T-helper 17 cell (primary cell): ENCODE measurements at places on chromosomes 11 and 22.

GRCh38 chr11:87176044-87176443 is 138.3 kb downstream of the TMEM135 start:
- DNase-seq: no peak

- no peak for DNase-seq
Measured at GRCh38 chr22:45946805-45947600, 30.0 kb downstream of the WNT7B start.

- no peak for DNase-seq
Measured at GRCh38 chr11:23405350-23405937, 545.2 kb upstream of the CCDC179 start.

- no peak for DNase-seq
Measured at GRCh38 chr11:68498903-68499883, 38.6 kb downstream of the PPP6R3 start.

GRCh38 chr11:66291706-66292542 is at the start of gene TMEM151A:
Gene TMEM151A, plus strand, starts transcription at chr11:66291894. Its CDS starts 120 bp downstream, at chr11:66292014.
- no peak for DNase-seq

- DNase-seq: no peak
Measured at GRCh38 chr11:17221968-17222367, 14.2 kb upstream of the PIK3C2A start.

DNA sequence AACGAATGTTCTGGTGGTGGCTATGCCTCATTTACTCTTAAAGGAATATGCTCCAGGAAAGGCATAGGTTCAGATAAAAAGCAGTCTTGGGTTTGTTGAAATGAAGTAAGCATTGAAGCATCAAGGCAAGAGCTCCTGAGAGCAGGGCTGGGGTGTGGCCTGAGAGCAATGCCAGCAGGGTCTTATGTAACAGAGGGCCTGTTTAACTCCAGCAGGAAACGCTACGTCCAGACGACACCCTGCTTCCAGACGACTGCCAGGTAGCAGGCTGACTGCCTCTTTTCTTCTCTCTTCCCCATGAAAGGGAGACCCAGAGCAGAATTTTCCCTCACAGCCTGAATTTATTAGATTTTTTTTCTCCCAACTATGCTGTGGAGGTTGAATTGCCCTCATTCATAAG is 127.2 kb upstream of the SLC5A12 start:
- no peak for DNase-seq

- no peak for DNase-seq
Measured at GRCh38 chr22:30205281-30206115, 41.1 kb downstream of the LIF start.

DNA sequence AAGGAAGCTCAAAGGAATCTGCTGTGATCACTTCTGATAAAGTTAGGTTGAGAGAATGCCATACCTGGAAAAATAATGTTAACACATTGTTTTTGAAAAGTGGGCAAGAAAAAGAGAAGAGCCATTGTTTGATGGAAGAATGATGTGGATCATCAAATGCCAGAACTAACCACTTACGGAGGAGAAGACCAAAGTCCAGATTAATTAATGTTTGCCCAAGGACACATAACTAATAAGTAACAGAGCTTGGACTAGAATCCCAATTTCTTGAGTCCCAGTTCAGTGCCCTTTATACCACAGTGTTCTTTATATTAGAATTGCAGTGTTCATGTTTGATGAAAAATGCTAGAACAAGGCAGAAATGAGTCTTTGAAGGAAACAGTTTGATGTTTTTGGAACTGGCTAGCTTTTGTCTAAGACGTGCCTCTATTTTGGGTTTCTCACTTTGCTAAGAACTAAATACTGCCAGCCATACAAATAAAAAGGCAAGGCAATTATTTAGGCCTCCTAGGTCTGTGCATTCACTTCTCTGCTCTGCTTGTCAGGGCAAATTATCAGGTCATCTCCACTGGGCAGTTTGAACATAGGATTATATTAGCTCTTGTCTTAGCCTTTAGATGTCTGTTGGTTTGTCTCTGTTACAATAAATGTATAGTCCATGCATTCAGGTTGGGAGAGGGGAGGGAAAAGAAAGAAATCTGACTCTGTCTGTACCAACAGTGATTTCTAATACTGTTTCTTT is 72.3 kb downstream of the TRIM44 start:
- no peak for DNase-seq

DNA sequence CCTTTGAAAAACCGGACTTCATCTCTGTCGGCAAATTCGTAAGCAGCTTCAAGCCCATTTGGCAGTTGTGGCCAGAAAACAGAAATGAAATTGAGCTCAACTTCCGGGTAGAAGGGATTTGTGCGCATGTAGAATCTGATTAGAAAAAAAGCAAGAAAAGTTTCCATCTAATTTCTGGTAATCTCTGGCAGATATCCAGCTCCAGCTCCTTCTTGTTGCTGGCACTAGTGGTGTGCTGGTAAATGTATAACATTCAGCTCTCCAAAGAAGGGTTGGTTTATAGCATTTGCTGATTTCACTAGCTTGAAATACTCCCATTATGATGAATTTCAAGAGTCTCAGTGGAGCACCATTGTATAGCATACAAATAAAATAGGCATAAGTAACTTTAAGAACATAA is 5.4 kb downstream of the MMP1 start:
- DNase-seq: no peak

GRCh38 chr11:122599434-122599833 is 56.1 kb upstream of the UBASH3B start:
- no peak for DNase-seq

- no peak for DNase-seq
Measured at GRCh38 chr11:115665175-115665821, 161.1 kb upstream of the CADM1 start.

GRCh38 chr22:39946503-39947219 is 13.5 kb upstream of the TMA7B start:
- no peak for DNase-seq

DNA sequence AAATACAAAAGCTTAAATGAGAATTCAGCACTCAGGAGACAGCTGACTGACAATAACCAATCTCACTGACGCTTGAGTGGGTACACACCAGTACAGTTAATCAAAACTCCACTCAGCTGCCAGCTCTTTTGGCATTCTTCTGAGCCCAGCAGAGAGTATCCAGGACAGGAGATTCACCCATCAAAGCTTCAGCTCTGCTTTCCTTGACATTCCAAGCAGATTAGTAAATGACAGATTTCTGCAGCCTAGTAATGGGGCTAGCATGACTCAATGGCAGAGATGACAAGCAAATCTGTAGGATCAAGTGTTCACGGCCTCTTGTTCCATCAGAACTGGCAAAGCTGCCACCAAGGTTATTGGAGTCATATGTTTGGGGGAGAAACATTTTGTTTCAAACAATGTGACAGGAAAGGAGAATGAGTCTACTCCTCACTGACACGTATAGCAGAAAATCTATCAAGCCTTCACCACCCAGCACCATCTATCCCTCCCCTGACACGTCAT is 420.0 kb downstream of the DYNC2H1 start:
- DNase-seq: no peak

DNA sequence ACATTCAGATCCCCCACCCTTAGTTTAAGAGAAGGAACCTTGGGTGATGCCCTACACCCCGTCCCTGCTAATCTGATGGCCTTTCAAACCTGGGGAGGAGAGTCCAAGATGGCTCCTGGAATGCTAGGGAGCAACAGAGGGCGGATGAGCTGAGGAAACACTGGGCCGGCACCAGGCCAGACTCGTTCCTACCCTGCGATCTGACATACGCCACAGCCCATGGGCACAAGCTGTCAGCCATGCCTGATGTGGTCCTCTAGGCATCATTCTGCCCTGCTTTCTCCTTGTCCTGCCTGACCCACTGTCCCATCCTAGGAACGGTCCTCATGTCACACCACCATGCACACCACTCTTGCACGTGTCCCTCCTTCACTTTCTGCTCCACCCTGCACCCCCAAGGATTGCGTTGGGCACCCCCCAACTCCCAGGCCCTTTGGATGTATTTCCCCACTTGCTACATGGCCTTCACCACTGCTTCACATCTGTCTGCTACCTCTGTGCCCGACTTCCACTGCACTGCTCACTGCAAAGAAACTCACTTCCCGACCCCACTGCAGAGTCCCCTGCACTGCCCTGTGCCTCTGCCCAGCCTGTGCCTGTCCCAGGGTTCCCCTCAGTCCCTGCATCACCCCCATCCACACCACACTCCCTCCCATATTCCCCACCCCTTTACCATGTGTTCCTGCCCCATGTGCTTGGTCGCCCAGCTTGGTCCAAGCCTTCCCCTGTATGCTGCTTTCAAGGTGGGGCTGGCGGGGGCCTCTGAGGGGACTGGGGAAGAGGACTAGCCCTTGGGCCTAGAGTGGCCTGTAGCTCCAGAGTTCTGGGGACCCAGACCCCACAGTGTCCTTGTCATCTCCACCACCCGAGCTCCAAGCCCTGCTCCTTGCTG is 29.2 kb downstream of the USP35 start:
- no peak for DNase-seq

- DNase-seq: no peak
Measured at GRCh38 chr11:61007383-61007955, 36.0 kb downstream of the CD6 start.

GRCh38 chr11:1868636-1869291 is 15.9 kb downstream of the LSP1 start:
- DNase-seq: no peak

GRCh38 chr11:69821511-69822040 is 2.4 kb upstream of the FGF3 start:
- no peak for DNase-seq

GRCh38 chr11:57622263-57622662 is 24.8 kb downstream of the SERPING1 start:
- no peak for DNase-seq

DNA sequence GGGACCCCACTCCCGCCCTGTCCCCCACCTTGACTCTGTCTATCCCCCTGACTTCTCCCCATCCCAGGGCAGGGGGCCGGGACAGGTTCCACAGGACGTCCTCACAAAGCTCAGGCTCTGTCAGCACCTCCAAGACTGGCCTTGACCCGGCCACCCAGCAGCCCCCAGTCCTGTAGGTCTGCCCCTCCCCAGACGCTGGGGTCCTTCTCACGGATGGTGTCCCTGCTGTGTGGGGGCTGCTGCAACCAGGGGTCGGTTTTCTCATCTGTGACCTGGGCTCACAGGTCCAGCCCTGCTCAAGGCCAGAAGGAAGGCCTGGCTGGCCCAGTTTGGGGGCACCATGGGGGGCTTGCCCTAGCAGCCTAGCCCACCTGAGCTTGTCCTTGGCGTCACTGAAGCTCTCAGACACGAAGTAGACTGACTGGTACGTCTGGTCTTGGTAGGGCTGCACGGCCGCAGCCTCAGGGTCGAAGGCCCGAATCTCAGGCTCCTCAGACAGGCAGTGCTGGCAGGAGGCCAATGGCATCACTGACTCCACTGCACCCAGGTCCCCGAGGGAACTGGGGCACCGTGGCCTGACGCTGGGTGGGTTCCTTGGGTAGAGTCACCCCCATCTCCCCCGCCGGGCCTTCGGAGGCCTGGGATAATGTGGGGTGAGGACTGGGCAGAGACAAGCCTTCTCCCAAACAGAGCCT is 4.0 kb upstream of the INS start:
- no peak for DNase-seq

GRCh38 chr22:23086787-23087186 is 16.5 kb downstream of the GNAZ start:
- no peak for DNase-seq

DNA sequence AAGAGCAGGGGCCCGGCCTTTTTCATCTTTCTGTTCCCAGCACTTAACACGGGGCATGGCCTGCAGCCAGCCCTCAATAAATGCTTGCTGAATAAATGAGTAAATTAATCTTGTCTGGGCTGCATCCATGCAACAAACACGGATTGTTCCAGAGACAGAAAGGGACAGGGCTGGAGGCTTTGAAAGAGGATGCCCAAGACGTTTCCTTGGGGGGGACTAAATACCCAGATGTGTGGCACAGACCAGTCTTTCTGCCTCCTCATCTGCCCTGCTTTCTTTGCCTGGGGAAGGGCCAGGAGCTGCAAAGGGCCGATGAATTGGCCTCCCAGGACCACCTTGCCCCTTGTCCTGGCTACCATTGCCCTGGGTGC is 40.4 kb downstream of the SHISAL1 start:
- DNase-seq: no peak

DNA sequence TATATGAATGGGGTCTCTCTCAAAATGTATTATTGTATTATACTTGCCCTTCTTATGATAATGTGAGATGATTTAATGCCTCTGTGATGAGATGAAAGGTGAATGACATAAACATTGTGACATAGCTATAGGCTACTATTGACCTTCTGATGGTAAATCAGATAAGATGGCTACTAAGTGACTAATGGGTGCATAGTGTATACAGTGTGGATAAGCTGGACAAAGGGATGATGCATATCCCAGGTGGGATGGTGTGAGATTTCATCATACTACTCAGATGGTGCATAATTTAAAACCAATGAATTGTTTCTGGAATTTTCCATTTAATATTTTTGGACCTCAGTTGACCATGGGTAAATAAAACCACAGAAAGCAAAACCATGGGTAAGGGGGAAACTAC is 243.5 kb downstream of the SBF2 start:
- DNase-seq: no peak

DNA sequence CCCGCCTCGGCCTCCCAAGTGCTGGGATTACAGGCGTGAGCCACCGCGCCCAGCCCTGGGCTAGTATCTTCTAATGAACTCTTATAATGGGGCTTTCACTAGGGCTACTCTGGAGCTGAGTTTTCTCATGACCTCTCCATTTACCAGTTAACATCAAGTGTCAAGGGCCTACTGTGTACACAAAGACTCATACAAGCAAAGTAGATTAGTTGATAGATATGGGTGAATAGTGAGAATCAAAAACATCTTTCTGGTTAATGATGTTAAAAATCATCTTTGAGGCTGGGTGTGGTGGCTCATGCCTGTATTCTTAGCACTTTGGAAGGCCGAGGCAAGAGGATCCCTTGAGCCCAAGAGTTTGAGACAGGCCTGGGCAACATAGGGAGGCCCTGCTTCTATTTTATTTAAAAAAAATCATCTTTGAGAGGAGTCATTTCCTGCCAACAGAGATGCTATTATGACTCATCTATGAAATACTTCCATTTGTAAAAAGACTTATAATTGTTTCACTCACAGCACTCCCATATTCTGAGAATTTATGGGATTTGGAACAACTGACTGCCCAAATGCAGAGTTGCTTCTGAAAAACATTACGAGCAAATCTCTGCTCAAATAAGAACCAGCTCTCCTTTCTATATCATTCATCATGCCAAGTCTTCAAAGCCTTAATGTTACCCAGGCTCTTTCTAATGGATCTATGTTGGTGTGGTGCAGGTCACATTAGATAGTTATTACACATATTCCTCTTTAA is 57.0 kb downstream of the GDPD4 start:
- no peak for DNase-seq

DNA sequence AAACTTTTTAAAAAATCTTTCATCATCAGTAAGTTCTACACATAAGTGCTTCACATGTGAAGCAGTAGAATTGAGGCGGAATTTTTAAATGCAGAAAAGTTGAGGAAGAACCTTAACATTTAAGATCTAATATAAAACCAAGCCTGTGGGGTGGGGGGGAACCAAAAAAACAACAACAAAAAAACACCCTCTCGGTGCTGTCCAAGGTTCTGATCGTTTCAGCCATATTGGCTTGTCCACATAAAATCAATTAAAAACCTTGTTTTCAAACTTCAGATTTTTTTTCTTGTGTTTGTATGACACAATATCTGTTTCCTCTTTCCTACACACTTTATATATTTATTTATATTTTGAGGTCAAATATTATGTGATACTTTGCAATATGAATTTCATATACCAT is 130.0 kb downstream of the WNT7B start:
- no peak for DNase-seq
